ENCODE measurements at places on chromosomes 7 and 10. TPM values are rescaled to one million over a fixed set of nuclear protein-coding genes. Genes with fewer than 3 reads are reported as not detected.

ADGRA1 gene
- not detected for total RNA-seq

ANKRD30A gene
- total RNA-seq, result not detected

SYCE1 gene
- 0.09 TPM for total RNA-seq

PLXDC2 gene
- 11.2 TPM for total RNA-seq

WNT2 gene
- 9.9 TPM for total RNA-seq

FBXL13 gene
- 3.4 TPM for total RNA-seq
